ENCODE measurements at places on chromosomes 6 and 20.

DNA sequence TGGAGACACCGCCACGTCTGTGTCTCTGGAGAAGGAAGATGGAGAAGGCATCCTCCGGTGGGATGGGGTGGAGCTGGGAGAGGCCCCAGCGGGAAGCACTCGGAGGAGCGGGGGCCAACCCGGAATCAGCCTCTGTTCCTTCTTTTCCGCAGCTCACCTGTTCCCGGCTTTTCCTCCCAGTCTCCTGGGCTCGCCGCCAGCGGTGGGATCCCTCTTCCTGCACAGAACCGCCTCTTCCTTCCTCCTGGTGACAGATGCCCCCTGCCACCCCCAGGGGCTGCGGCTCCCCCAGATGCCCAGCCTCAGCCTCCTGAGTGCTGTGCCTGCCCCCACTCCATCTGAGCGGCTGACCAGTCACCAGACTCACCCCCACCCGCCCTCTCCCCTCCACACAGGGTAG, 23.3 kb downstream of the RAMACL start:
- DNase-seq, result no peak

DNA sequence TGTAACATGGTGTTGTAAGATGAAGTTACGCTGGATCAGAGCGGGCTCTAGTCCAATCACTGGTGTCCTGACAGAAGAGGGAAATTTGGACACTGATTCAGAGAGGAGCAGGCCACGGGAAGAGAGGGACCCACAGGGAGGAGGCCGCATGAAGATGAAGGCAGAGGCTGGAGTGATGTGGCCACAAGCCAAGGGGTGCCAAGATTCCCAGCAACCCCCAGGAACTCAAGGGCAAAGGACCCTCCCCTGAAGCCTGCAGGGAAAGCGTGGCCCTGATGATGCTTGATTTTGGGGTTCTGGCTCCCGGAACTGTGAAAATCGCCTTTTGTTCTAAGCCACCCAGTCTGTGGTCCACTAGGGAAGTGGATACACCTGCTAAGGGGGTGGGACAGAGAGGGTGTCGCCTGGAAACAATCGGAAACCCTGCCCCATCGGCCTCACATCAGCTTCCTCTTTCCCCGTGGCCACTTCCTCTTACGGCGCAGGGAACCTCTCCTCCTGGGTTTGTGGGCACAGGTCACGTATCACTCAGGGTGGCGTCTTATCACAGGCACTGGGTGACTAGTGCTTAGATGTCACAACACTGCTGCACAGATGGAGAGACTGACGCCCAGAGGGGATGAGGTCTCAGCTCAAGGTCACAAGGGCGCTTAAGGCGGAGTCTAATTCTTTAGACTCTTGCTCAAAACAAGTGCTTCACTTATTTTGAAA, 58.0 kb downstream of the SULF2 start:
- peak; percentile 100 for DNase-seq

DNA sequence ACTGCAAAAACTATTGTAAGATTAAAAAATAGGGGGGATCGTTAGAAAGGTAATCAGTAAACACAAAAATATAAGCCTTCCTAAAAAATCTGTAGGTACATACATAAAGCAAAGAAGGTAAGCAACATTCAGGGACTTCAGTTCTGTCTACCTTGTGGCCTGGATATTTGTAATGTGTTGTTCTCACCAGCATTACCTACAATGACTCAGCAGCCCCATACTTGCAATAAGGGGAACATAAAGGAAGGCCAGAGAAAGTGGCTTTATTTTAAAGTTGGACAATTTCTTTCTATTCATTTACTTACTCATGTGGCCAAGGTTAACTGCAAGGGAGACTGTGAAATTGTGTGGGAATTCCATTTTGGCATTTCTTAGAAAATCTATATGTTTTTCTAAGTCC, 277.2 kb upstream of the PREP start:
- DNase-seq, result peak; percentile 7

DNA sequence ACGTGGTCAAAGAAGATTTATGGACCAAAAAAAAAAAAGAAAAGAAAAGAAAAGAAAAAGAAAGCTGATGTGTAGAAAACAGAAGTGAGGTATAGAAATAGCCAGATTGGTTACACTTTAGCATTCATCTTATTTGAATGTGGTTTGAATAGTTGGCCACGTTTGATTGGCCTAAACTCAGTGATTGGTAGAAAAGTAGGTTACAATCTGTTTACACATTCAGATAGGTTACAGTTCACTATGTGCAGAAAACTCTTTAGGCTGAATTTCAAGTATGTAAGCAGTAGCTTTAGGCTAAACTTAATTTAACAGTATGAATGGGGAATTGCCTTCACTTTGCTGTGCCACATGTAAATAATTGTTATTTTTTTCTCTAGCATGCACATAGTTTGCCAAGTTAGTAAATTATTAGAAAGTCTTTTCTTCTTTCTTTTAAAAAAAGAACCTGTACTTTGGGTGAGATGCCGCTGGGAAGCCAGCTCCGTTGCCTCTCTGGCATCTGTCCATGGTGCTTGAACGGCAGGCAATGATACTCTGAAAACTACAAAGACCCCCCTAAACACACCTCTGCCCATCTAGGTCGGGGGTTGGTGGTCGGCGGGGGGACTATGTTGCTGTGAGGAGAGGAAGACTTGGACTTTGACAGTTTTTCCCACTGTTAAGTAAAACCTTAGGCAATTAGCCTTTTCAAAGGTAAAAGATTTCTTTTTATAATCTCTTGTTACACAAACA, 173.0 kb downstream of the AIG1 start:
- no peak for DNase-seq

- DNase-seq, result no peak
Observed at GRCh38 chr20:50993876-50994275, 29.0 kb downstream of the KCNG1 start.

- no peak for DNase-seq
Observed at GRCh38 chr20:51412951-51413481, 129.5 kb downstream of the NFATC2 start.

Measured in CD14-positive monocyte (primary cell).